ENCODE measurements at places on chromosomes 7 and 10. TPM values are rescaled to one million over a fixed set of nuclear protein-coding genes. Genes with fewer than 3 reads are reported as not detected.

DNA sequence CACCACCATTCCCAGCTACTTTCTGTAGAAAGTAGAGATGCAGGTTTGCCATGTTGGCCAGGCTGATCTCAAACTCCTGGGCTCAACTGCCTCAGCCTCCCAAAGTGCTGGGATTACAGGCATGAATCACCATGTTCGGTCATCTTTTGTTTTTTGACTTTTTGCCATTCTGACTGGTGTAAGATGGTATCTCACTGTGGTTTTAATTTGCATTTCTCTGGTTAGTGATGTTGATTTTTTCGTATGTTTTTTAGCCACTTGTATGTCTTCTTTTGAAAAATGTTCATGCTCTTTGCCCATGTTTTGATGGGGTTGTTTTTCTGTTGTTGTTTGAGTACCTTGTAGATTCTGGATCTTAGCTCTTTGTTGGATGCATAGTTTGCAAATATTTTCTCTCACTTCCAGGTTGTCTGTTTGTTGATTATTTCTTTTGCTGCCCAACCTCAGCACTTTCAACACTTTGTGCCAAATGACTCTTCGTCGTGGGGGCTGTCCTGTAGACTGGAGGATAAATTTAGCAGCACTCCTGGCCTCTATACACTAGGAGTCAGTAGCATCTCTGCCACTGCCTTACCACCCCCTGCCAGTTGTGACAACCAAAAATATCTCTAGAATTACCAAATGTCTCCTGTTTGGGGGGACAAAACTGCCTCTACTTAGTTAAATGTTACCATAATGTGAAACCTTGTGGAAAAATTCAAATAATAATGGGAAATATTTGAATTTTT lies 6.5 kb upstream of the CPED1 start:
- DNase-seq = no peak

CDC14C gene
- not detected for total RNA-seq

GJD4 gene
- not detected for total RNA-seq

- peak; percentile 37 for DNase-seq
Observed at GRCh38 chr10:125102246-125102645, 58.1 kb downstream of the CTBP2 start.

GRCh38 chr10:89773081-89773480 lies 71.7 kb downstream of the KIF20B start:
- DNase-seq = no peak

TECPR1 gene
- total RNA-seq = 45.5 TPM

LRRC17 gene
- total RNA-seq = 1.3 TPM

DNA sequence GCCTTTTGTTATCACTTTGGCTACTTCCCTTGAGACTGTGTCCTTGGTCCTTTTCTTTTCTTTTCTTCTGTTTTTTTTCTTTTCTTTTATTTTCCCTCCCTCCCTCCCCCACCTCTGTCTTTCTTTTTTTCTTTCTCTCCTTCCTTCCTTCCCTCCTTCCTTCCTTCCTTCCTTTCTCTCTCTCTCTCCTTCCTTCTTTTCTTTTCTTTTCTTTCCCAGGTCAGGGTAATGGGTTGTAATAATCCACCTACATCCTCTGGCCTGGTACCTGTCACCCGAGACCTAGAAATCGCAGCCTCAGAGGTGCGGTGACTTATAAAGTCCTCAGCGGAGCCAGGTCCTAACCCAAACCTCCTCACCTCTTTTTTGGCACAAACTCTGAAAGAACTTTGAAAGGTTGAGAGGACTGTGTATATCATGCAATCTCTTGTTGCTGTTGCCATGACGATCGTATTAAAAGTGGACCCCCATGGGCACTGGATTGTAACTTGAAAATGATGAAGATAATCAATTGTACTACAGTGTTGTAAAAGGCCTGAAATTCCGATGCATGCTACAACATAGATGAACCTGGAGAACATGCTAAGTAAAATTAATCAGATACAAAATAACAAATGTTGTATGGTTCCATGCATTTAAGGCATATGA lies 140.7 kb upstream of the AGK start:
- no peak for DNase-seq

GRCh38 chr7:81416659-81417058 lies 353.2 kb downstream of the HGF start:
- DNase-seq = no peak

SHTN1 gene
- 27.9 TPM for total RNA-seq
